ENCODE measurements at places on chromosomes 5 and 9. TPM values are rescaled to one million over a fixed set of nuclear protein-coding genes. Genes with fewer than 3 reads are reported as not detected.

Gene FABP6
- not detected for total RNA-seq

Gene CATSPER3
- total RNA-seq, result 0.17 TPM

Gene CHD1
- 35.3 TPM for total RNA-seq

Gene SMC5
- total RNA-seq, result 15.1 TPM

Gene SLC6A3
- under 0.01 TPM for total RNA-seq

Gene RANBP17
- total RNA-seq, result 0.83 TPM

Gene ZSWIM6
- total RNA-seq, result 10.4 TPM

All from smooth muscle cell of trachea (primary cell).